Stimulated activated naive CD8-positive, alpha-beta T cell treated with anti-CD3 and anti-CD28 coated beads, Interleukin-15, amount 100 ng/mL, for 72 hours (primary cell): ENCODE measurements at places on chromosomes 16 and 17.

DNA sequence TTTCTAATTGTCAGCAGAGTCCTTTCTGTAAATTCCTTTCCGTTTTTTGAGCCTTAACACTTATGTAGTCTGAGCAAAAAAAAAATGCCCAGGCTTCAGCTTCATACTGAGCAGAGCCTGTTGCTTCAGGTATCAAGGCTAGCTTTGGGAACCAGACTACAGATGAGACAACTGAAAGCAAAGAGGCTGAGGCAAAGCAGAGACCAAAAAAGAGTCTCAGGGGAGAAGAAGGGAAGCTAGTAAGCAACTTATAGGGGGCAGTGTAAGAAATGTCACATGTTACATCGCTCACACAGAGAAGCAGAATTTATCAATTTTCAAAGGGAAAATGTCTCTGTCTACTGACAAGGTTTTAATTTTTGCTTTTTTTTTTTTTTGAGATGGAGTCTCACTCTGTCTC, 3.3 kb downstream of the HASPIN start:
- no peak for DNase-seq

DNA sequence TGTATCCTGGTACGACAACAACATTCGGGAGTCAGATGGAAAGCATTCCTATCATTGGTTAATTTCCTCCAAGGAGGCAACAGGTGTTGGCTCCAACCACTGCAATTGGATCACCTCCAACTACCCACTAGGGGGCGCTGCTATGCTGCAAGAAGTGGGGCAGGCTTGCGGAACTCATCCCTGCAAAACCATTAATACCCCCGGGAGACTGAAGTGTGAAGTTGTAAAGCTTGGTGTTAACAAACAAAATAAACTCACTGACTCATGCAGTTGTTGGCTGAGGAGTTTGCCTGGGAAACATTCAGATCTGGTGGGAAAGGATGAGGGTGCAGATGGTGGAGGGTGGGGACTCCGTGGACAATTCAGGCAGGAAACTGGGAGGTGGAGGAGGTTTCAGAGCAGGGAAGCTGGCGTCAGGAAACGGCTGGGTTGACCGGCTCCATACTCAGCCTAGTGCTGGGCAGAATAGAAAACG, 84.9 kb downstream of the HS3ST2 start:
- DNase-seq, result peak; percentile 46

- DNase-seq, result no peak
Measured at GRCh38 chr17:48630925-48631692, 5.0 kb upstream of the HOXB9 start.

DNA sequence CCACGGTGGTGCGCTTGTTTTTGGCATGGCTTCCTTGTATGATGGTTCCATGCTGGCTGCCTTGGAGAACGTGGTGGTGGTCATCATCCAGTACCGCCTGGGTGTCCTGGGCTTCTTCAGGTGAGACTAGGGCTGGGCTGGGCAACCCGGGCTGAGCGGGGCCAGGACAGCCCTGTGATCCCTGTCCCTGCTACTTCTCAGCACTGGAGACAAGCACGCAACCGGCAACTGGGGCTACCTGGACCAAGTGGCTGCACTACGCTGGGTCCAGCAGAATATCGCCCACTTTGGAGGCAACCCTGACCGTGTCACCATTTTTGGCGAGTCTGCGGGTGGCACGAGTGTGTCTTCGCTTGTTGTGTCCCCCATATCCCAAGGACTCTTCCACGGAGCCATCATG, 4.9 kb downstream of the CES2 start:
- DNase-seq, result no peak
